Activated T-cell treated with anti-CD3 and anti-CD28 coated beads for 24 hours (primary cell): ENCODE measurements at places on chromosomes 5 and 9.
A peak's percentile ranks its signal among the peaks of the same experiment; 100 is the strongest.

DNA sequence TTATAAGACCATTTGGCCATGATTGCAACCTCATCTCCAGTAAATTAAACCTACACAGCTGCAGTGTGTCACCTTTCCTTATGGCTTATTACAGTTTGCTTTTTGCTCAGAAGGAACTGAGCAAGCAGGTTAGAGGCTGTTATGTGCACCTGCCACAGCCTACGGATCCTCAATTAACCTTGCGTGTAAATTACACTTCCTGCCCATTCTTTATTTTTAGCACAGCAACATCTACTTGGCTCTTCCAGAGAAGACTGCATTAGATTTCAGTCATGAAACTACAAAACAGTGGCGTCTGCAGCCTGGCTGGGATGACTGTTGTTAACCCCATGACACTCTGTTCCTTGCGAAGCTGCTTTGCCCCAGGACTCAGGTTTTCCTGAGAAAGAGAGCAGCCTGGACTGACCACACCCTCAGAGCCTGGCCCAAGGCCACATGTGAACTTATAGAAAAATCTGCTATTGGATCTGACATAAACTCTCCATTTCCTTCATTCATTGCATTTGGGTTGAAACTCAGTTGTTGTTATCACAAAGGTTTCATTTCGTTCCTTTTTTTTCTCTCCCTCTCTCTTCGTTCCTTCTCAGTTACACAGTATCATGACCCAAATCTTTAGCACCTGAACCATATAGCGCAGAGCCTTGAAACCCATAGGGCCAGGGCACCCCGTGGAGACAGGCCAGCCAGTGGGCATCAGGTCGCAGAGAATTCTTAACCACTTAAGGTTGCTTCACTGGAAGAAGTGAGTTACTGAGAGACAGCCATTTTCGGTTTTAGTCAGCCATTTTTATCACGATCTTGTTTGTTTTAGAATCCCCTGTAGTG lies 138.6 kb downstream of the PALM2AKAP2 start:
- DNase-seq, result peak; percentile 28

- no peak for DNase-seq
These were observed 122.9 kb upstream of the TAF11L2 start for GRCh38 chr5:17374973-17375742.

GRCh38 chr5:77953374-77953773 lies 177.2 kb upstream of the TBCA start:
- DNase-seq, result no peak

DNA sequence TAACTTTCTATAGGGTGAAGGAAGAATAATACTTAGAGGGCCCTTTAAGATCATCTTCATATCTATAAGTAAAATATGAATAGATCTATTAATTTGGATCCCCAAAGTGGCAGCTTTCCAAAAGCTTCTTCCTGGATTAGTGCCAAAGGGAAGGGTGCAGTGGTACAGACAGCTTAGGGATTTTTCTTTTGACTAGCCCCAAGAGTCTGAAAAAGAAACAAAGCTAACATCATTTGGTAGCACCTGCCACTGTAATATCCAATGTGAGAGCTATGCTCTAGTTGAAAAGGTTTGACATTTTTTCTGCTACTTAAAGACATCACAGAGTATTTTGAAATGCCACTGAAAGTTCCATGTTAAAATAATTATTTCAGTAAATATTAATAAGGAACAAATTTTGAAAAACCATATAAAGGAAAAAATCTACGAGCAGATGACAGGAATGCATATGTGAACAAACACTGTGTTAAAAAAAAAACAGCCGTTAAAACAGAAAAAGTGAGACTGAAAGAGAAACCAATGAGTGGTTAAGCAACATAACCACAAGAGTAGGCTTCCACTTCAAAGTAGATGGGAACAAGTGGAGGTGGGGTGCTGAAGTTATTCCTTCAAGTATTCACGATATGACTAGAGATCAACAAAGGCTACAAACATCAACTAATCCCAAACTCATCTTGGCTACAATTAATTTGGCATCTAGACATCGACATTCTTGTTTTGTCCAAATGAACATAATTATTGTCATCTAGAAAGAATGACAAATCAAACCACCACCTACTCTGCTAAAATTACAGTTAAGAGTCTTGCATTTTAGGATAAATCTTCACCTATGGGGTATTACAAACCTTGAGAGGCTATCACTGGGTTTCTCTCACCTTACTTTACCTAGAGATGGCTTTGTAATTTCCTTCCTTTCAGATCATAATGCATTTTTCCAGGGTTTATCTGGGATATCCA lies 137.5 kb downstream of the CPLANE1 start:
- DNase-seq, result peak; percentile 7

DNA sequence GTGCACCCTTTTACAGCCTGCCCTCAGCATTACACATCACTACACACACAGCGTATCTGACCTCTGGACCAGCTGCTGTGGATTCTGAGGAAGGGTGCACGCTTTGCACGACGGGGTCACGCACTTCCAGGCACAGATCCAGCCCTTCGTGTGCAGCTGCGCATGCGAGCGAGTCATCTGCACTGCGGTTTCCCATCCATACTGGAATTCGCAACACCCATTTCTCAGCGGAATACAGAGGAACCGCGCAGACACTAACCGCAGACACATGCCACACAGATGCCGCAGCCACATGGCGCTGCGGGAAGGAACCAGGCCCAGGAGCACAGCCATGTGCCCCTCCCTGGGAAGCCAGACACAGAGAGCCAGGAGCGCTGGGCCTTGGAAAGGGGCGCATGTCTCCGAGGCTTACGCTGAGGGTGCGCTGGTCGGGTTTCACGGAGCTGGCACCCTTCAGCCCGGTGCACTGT lies 43.5 kb downstream of the PNPLA7 start:
- DNase-seq, result no peak

DNA sequence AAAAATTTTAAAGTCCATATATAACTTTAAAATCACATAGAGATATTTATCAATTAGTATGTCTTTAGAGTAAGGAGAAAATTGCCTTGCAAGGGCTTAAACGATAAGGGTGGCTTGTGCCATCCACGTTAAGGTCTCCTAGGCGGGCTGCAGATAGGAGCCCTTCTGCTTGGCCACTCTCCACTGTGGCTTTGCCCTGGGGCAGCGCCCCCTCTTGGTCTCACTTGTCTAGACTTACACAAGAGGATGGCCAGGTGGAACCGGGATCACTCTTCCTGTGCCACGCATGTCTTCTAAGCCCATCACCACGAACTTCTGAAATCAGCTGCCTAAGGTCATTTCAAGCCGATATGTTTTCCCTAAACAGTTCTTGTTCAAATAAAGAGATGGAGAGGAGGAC lies 2.9 kb downstream of the FPGS start:
- DNase-seq, result no peak

DNA sequence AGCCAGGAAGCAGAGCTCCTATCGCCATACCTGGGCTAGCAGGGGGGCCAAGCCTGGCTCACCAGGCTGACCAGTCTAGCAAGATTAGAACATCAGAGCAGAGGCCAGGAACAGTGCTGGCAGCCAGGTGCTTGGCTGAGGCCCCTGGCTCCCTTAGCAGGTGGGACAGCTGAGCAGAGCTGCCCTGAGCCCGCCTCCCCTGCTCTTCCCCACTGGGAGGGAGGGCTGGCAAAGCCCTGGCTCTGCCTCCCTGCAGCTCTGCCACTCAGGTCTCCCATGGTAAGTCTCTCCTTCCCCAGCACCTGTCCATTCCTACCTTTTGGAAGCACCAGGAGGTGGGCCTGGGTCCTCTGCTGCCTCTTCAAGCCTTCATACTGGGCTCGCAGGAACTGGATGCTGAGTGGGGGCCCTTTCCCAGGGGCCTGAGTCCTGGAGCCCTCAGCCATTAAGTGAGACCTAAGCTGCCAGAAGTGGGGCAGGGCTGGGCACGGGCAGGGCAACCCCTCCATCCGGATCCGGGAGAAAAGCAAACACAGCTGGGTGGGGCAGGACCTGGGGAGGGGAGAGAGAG lies 803 bp downstream of the C9orf152 start:
- DNase-seq, result no peak

DNA sequence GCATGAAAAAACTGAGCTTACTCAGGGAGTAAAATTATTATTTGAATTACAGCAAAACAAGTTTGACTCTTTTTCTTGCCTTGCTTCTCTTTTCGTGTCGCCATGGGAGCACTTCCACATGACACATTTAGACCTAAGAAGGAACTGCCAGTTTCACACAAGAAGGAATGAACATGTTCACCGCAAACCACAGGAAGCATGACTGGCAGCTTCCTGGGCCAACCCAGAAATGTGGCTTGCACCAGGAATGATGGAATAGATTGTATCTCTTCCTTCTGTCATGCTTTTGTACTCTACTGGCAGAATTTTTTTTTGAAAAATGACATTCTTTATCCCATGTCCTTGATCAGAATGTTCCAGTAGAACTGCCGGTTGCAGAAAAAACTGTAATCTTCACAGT lies 32.9 kb upstream of the MAN2A1 start:
- peak; percentile 20 for DNase-seq

DNA sequence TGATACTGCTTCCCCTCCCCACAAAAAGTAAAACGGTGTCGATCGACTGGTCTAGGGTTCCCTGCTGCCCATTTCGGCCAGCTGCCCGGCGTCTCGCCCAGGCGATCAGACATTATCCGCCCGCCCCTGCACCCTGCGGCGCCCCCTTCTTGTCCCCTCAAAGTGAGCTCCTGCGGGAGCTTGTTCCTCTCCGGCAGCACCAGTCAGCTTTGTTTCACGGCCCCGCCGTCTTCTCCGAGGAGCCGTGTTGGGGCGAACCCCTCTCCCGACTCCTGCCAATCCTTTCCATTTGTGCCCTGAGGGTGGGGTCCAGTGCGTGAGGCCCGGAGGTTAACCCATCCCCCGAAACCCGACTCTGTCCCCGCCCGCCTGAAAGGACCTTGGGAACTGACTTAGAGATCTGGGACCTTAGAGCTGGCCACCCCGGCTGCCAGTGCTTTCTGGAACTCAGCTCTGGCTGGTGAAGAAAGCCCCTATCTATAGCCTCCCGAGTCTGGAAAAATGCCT lies 518 bp downstream of the UBE2B start:
- DNase-seq, result peak; percentile 19

- DNase-seq, result no peak
These were observed 70.2 kb downstream of the ANKRD33B start for GRCh38 chr5:10634050-10634449.

GRCh38 chr5:75656311-75657003 lies 45.2 kb downstream of the ANKDD1B start:
- no peak for DNase-seq

DNA sequence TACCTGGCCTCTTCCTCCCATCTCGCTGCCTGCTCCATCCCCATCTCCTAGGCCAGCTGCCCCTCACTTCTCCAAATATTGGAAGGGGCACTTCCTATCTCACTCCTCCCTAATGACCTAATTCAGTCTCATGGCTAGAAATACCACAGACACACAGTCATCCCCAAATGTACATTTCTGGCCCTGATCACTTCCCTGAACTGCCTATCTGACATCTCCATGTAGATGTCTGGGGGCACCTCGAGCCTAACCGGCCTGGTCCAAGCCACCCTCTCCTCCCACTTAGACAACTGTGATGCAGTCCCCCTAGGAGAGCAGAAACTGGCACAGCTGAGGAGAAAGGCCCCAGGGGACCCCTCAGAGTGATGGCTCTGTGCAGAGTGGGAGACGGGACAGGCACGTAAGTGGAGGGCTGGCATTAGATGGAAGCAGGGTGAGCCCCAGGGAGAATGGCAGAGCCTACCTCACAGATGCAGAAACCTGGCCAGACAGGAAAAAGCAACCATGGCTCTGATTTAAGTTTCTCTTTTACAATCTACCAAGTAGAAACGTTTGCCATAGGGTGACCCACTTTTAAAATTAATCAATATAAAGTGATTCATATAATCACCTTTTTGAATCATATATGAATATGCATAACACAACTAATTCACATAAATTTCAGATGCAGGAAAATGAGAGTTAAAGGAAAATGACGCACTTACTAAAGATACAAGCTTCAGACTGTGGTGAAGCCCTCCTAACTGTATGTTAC lies 22.1 kb downstream of the CAMSAP1 start:
- DNase-seq, result no peak
